ENCODE measurements at places on chromosomes 13 and 19.
A peak's percentile ranks its signal among the peaks of the same experiment; 100 is the strongest.

GRCh38 chr13:42820451-42820850, 39.1 kb downstream of the FAM216B start:
- H3K36me3 ChIP-seq, result no peaks in the 10 kb centered on the region
- peak overlapping the region; percentile 34 for H3K27ac ChIP-seq
- DNase-seq, result no peak
- peaks cover 15% of the 10 kb centered on the region for H3K4me1 ChIP-seq
- H3K27me3 ChIP-seq, result no peaks in the 10 kb centered on the region

DNA sequence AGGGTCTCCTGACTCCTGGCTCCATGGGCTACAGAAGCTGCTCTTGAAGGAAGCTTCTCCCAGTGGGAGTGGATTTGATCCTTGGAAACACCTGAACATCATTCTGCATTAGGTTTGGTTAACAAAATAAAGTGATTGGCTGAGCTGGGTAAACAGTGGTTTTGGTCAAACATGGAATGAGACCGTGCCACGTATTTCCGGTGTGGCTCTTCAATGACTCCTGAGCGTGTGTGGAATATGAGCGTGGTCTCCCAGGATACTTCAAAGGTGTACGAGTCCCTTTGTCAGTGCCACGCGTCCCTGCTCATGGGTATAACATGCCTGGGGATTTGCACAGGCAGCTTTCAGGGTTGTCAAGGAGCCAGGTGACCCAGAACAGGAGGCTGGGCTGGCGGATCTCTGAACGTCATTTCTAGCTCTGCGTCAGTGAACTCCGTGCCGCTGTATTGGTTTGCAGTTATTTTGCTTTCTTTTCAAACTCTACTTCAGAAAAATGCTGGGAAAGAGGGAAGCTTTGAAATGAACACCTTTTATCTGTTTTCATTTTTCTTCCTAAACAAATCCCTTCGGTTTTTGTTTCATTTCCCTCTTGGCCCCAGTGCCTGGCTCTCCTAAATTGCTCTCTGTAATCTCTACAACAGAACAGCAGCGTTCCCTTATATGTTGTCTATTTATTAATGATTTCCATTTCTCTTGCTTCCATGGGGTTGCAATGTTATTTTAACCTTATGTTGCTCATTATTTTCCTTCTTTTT, 26.3 kb upstream of the GJB6 start:
- no peaks in the 10 kb centered on the region for H3K4me1 ChIP-seq
- no peak for DNase-seq
- peaks cover 47% of the 10 kb centered on the region for H3K27me3 ChIP-seq
- H3K36me3 ChIP-seq, result no peaks in the 10 kb centered on the region

DNA sequence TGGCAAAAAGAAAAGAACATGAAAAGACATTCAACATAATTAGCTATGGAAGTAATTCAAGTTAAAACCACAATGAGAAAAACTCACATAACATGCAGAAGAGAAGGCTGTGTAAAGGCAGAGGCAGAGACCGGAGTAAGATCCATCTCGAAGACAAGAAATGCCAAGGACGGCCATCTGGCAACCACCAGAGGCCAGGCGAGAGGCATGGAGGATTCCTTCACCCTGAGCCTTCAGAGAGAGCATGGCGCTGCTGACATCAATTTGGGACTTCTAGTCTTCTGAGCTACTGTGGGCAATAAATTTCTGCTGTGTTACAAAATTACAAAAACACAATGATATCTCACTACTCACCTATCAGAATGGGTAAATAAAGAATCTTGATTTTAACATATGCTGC, 381.0 kb downstream of the TSHZ3 start:
- DNase-seq, result no peak
- no peak overlapping the region for H3K27ac ChIP-seq
- no peaks in the 10 kb centered on the region for H3K27me3 ChIP-seq
- no peak overlapping the region for H3K4me3 ChIP-seq

DNA sequence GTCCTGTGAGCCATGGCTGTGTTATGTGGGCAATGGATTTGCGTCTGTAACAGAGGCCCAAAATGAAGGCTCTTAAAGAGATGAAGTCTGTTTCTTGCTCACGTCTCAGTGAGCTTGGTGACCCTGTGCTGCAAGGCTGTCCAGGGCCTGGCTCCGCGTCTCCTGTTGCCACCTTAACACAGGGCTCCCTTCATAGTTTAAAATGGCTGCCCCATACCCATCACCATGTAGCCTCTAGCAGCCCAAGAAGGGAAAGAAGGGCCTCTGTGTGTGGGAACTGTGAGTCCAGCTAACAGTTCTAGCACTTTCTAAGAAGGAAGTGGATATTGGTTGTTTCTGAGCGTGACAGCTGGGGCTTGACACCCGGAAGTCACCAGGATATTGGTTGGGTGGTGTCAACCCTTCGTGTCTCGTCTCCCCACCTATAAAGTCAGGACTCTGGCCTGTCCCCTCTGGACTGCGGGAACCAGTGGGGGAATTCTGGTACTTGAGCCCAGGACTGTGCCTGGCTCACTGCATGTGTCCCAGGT, 20.9 kb downstream of the TMED1 start:
- no peak overlapping the region for H3K4me3 ChIP-seq
- DNase-seq, result no peak
- no peak overlapping the region for H3K27ac ChIP-seq
- H3K4me1 ChIP-seq, result peaks cover 37% of the 10 kb centered on the region

DNA sequence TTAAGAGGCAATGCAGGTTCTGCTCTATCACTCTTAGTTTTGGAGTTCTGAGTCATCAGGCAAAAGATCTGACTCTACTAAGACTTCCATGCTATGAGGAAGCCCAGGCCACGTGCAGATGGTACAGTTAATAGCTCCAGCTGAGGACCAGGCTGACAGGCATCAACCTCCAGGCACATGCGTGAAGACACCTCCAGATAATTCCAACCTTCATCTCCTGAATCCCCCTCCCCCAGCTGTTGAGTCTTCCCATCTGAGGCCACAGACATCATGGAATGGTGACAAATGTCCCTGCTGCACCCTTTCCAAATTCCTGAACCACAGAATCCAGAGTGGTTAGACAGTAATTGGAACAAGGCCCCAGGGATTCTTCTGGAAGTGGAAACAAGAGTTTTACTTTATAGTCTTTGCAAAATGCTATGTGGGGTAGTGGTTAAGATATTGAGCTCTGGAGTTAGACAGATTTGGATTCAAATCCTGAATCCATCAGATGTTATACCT, 183.8 kb downstream of the KLF5 start:
- H3K27ac ChIP-seq, result no peak overlapping the region
- H3K27me3 ChIP-seq, result no peaks in the 10 kb centered on the region
- DNase-seq, result no peak
- H3K4me3 ChIP-seq, result no peak overlapping the region
- no peaks in the 10 kb centered on the region for H3K4me1 ChIP-seq
- H3K36me3 ChIP-seq, result no peaks in the 10 kb centered on the region

- no peak for DNase-seq
- H3K4me1 ChIP-seq, result no peaks in the 10 kb centered on the region
- H3K27me3 ChIP-seq, result no peaks in the 10 kb centered on the region
- no peak overlapping the region for H3K4me3 ChIP-seq
- no peaks in the 10 kb centered on the region for H3K36me3 ChIP-seq
These were observed 31.2 kb downstream of the SPRYD7 start for GRCh38 chr13:49904729-49905456.

DNA sequence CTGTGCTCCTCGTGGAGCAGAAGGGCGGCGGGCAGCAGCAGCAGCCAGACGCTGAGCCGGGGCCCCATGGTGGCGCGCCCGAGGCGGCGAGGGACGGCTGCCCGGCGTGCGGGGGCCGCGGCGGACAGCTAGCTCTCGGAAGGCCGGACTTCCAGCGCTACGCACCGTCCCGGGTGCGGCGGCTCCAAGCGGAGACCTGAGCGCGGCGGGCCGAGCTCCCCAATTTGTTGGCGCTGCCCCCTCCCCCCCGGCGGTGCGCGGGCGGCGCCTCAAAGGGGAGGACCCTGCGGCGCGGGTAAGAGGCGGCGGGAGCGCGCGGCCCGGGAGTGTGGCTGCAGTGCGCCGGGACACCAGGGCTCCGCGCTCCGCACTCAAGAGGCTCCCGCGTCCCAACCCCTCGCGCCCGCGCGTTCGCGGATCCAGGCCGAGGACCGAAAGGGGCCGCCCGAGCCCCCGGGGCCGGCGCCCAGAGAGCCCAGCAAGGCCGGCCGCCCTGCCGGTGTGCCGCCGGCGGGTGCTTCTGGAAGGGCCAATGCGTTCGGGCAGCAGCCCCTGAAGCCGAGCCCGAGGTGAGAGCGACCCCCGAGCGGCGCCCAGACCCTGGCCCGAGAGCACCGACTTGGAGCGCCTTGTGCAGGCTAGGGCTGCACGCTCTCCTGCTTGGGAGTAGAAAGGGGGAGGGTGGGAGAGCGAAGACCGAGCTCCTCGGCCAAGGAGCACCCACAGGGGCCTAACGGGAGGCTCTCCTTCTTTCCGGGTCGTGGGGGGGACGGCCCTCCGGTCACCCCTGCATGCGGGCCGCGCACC, at the start of the genes COL4A1 and COL4A2:
Gene COL4A1, minus strand, starts transcription at position 198 of the 807 bp plus-strand sequence. Its CDS starts 130 bp downstream, at position 68.
Gene COL4A2, plus strand, starts transcription at position 325 of the 807 bp plus-strand sequence. CDS start 620 bp downstream, outside the sequence.
- no peaks in the 10 kb centered on the region for H3K27me3 ChIP-seq
- peaks cover 37% of the 10 kb centered on the region for H3K4me1 ChIP-seq
- H3K4me3 ChIP-seq, result peak within 1 kb of the TSS; percentile 80
- peak within 1 kb of the TSS; percentile 79 for H3K27ac ChIP-seq

All from SK-N-SH (cell line).